Stimulated activated CD4-positive, alpha-beta T cell treated with anti-CD3 and anti-CD28 coated beads, Interleukin-1b, Interleukin-23, amount 100 ng/mL, for 48 hours (primary cell): ENCODE measurements at places on chromosomes 6 and 20.

DNA sequence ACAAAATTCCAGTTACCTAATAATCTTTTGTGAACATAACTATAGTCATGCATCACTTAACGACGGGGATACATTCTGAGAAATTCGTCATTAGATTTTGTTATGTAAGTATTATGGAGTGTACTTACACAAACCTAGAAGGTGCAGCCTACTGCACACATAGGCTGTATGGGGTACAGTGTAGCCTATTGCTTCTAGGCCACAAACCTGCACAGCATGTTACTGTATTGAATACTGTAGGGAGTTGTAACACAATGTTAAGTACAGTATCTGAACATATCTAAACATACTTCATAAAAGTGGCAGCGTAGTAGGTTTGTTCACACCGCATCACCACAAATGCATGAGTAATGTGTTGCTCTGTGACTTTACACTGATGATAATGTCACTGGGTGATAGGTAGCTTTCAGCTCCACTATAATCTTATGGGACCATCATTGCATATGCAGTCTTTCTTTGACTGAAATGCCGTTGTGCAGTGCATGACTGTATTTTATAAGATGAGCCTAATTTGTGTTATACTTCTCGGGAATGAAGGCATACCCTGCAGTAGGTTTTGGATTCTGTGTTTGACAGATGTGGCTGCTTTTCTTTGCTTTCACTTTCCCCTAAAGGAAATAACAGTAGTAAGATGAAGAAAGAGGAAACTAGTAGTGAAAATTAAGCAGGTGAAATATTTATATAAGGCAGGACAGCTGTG, 365.6 kb downstream of the FARS2 start:
- DNase-seq, result peak; percentile 4

GRCh38 chr20:46807998-46808397, 86.6 kb upstream of the EYA2 start:
- DNase-seq, result no peak

GRCh38 chr6:92404281-92404680, 1015.1 kb downstream of the EPHA7 start:
- DNase-seq, result no peak

DNA sequence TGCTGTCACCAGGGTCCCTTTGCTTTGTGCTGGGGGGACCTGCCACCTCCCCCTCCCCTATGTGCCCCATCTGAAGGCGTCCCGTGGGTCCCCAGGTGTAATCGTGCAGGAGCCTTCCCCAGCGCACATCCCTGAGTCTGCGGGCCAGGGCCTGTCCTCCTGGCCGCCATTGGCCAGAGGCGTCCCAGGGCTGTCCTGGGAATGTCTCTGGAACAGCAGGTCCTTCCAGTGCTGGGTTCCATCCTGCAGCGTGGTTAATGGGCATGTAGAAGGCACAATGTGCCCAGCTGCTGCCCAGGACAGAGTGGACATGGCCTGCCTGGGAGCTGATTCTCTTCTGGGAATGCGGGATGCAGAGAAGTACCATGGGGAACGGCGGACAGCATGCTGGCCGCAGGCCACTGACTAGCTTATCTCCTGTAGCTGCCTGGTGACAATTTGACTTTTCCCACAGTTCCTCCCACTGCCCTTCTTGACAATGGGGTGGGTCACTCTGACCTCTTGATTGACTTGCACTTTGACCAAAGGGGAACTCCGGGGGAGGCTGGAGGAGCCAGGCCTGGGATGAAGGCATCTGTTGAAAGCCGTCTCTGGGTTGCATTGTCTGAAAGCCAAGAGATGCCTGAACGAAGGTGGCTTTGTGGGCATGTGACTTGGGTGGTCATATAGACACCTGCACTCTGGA, 64.0 kb downstream of the CTCFL start:
- DNase-seq, result no peak

GRCh38 chr6:130176378-130176777, 46.4 kb downstream of the SAMD3 start:
- no peak for DNase-seq

DNA sequence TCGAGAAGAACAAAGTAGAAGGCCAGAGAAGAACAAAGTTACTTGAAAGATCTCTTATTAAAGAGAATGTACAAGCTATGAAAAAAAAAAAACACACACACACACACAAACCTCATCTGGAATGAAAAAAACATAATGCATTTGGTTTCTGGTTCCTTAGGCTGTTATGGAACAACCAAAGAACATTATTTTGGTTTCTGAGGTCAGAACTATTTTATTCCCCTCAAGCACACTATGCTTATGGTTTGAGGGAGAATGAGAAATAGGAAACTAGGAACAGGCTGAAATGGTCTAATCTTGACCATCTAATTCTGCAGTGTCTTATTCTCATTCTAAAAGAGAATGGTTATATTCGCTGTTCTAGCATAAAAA, 8.8 kb downstream of the PRDM1 start:
- DNase-seq, result no peak

DNA sequence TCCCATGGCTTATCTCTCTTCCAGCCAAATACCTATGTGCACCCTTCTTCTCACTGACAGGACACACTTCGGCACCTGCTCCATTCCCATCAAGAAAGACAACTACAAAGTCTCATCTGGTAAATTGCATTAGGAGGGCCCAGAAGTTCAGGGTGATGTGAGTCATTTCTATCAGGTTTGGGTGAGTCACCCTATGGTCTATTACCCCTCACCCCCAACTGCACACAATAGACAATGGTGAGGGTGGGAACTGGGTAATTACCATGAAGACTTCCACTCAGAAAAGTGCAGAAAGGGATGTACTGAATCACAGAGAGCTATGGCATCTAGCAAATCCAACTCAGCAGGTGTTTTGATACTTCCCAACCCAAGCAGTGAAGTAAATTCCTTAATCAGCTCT, 54.8 kb downstream of the OPN5 start:
- DNase-seq, result no peak

- DNase-seq, result no peak
Measured at GRCh38 chr6:37971711-37972390, 152.3 kb downstream of the ZFAND3 start.

GRCh38 chr6:6700407-6701270, 112.1 kb downstream of the LY86 start:
- DNase-seq, result no peak

DNA sequence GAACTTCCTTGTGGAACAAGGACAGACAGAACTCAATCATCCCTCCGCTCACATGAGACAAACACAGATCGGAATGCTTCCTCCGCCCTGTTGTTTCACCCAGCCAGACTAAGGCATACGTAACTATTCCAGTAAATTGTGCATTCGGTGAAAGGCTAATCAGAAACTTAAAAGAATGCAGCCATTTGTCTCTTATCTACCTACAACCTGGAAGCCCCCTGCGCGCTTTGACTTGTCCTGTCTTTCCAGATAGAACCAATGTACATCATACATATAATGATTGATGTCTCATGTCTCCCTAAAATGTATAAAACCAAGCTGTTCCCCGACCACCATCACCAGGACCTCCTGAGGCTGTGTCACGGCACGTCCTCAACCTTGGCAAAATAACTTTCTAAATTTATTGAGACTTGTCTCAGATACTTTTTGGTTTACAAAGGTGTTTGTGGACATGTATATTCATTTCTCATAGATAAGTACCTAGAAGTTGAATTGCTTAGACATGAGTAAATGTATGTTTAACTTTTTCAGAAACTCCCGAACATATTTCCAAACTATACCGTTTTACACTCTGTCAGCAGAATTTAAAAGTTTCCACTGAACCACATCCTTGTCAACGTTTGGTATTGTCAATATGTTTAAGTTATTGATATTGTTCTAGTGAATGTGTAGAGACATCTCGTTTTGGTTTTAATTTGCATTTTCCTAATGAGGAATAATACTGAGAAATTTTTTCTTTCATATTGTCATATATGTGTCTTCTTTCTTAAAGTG, 197.6 kb upstream of the THBS2 start:
- no peak for DNase-seq

DNA sequence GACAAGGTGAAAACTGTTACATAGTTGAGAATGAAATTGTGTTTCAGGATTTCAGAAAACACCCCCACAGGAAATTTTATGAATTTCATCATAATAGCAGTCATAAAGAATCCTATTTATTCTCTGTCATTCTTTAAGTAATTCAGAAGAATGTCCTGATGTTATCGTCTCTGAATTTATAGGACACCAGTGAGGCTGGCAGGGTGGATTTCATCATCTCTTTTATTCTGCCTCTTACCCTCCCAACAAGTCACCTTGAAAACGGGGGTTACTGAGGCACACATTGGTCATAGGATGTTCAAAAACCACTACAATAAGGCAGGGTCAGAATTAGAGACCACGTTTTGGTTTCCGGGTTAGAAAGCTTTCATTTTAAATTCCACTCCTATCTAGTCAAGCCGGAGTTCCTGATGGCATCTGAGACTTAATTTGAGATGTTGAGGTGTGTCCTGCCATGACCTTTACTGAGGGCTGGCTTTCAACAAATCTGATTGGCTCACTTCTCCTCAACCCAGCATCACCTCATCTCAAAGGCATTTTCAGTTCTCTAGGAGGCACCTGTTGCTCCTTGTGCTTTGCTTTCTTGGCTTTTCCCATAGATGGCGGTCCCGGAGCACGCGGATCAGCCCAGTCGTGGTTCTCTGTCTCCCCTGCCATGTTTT, 230.6 kb upstream of the SUPT3H start:
- peak; percentile 31 for DNase-seq

- no peak for DNase-seq
Measured at GRCh38 chr20:60242836-60243505, 284.7 kb downstream of the CDH26 start.

- DNase-seq, result no peak
Measured at GRCh38 chr6:166456395-166457156, 73.8 kb upstream of the MPC1 start.

GRCh38 chr6:137659871-137660270, 165.7 kb upstream of the OLIG3 start:
- DNase-seq, result no peak

DNA sequence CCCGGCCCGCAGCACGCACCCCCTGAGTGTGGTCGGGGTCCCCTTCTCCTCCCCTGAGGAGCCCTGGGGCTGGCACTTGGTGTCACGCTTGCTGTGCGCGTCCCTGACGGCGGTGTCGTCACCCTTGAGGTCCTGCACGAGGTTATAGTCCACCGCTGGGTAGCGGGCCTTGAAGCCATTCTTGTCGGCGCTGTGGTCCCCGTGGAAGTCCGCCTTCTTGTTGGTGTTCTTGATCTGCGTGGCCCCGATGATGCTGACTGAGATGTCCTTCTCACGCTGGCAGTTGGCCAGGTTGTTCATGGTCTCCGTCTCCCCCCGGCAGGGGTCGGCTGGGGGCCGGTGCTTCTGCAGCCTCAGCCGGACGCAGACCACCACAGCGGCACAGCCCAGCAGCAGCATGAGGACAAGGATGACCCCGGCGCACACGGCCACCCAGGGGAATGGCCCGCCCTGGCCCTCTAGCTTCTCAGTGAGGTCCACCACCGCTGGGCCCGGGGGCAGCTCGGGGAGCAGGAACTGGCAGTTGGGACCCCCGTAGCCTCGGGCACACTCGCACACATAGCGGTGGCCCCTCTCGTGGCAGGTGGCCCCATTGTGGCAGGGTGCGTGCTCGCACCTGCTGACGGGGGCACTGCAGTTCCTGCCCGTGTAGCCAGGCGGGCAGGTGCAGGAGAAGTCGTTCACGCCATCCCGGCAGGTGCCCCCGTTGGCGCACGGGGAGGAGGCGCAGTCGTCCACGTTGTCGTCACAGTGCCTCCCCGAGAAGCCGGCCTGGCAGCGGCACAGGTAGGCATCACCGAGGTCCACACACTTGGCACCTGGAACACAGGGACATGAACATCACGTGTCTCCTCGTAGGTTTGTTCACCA, 7.4 kb downstream of the DLL1 start:
- no peak for DNase-seq

GRCh38 chr6:44068607-44069296, 58.5 kb downstream of the MRPL14 start:
- no peak for DNase-seq

- no peak for DNase-seq
Measured at GRCh38 chr20:47964149-47964548, 178.9 kb upstream of the SULF2 start.

DNA sequence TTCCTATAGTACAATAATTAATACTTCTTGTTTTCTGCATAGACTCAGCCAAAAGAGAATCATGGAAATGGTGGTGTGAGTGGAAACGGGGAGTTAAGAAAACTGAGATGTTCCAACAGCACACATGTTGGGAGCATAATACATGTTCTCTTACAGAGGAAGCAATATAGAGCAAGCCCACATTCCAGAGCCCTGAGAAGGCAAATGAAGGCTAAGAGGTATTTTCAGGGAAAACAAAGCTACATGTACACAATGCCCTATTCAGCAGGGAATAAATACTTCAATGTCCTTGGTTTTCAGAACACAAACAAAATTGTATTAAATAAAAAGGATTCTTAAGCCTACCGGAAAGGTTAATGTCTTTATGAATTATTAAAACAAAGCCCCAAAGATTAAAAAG, 35.1 kb upstream of the SMIM8 start:
- no peak for DNase-seq

DNA sequence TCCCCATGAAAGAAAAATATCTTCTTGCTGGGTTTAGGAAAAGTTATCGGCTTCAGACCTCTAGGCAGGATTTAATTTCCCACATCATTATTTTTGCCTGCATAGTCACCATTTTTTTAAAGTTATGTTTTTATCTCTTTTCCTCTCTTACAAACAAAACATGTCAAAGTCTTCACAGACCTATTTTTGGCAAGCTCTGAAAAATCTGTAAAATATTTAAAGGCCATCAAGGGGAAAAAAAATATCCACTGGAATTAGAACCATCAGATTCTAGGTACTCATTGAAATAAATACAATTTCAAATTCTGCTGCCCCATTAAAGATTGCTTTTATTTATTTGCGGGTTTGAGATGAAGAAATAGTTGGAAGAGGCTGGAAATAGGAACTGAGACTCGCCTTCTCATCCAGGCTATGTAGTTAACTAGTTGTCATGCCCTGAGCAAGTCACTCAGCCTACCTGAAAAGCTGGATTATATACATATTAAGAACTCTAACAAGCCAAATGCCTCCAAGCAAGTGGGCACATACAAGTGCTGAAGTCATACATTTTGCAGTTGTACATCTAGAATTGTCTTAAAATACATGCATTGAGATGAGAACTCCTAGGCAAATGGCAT, 101.7 kb upstream of the SASH1 start:
- no peak for DNase-seq

GRCh38 chr6:168450917-168451316, 9.9 kb downstream of the SMOC2 start:
- DNase-seq, result no peak

- DNase-seq, result no peak
Measured at GRCh38 chr6:46736906-46737305, 1.7 kb upstream of the PLA2G7 start.

- DNase-seq, result no peak
Measured at GRCh38 chr6:68372991-68373390, 262.1 kb upstream of the ADGRB3 start.

DNA sequence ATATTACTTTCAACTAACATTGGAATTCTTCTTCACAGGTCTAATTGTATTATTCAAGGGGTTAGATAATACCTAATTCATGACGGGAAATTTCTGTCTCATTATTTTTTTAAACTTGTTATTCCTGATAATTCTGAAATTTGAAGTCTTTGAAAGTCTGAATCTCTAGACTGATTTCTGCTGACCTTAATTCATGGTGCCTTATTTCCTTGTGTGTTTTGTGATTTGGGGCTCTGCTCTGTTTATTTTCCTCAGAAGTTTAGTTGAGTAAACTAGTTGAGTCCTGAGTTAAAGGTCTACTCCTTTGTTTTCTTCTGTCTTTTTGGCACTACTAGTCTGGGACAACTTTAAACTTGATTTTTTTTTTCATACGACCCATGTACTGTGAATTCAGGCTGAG, 5.9 kb downstream of the DEFB118 start:
- DNase-seq, result no peak

GRCh38 chr6:4134841-4135664, at the start of gene ECI2:
TSS of gene ECI2 (minus strand) at chr6:4135575. CDS start at chr6:4135560, 15 bp downstream.
- DNase-seq, result peak; percentile 53
